ENCODE measurements at places on chromosomes 3 and 15. TPM values are rescaled to one million over a fixed set of nuclear protein-coding genes. Genes with fewer than 3 reads are reported as not detected.

DNA sequence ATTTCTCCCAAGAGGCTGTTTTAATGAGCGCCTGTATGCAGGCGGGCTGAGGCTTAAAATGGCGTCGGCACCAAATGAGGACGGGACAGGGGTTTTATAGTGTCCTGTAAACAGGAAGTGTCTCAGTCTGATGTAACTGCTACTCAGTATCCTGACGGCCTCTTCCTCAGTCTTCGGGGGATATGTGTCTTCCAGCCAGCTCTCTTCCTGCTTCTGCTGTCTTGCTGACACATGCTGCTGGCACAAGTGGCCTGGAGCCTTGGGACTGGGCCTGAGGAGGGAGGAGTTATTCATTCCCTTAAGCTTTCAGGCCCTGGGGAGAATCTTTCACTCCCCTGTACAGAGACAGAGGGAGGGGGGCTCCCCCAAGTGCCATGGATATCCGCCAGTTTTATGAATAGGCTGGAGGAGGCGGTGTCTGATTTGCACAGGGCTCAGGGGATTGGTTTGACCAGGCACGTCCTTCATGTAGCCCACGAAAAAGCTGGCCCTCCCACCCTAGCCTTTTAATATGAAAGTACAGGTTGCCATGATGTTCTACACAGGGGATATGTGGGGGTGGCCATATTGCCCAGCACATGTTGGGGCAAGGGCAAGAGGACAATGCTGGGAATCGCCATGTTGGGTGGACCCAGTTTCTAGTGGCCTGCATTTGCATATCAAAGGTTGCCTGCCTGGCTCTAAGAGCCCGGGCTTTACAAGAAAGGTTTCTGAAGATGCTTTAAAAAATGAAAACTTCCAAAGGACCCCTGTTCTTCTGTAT is 19.9 kb downstream of the NDUFB4 start:
- no peak for DNase-seq

- DNase-seq = no peak
Observed at GRCh38 chr15:48494631-48495030, 150.9 kb downstream of the FBN1 start.

DNA sequence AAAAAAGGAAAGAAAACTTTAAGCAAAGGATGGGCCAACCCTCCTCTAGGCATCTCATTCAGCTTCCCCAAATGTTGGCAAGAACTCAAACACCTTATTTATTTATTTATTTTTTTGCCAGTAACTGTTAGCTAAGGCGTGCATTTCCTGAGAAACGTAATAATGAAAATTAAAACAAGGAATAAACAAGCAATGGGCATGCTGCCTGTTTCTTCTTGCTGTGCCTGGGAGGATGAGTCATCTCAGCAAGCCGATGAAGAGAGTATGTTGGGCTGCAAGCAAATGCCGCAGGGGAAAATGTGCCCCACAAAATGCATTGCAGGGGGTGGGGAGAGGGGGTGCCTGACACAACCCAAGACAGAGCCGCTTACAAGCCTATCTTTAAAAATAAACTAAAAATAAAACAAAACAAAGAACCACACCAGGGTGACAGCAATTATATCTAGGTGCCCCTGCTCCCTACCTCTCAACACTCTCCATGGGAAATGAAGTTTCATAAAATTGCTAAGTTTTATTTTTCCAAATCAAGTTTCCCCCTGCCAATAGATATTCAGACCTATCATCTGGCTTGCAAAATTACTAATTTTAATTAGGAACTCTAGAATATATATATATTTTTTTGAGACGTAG is 40.3 kb downstream of the EIF4E3 start:
- no peak for DNase-seq

GRCh38 chr3:54296531-54296930 is 174.2 kb downstream of the CACNA2D3 start:
- no peak for DNase-seq

GRCh38 chr3:25153136-25153535 is 274.9 kb upstream of the RARB start:
- no peak for DNase-seq

DNA sequence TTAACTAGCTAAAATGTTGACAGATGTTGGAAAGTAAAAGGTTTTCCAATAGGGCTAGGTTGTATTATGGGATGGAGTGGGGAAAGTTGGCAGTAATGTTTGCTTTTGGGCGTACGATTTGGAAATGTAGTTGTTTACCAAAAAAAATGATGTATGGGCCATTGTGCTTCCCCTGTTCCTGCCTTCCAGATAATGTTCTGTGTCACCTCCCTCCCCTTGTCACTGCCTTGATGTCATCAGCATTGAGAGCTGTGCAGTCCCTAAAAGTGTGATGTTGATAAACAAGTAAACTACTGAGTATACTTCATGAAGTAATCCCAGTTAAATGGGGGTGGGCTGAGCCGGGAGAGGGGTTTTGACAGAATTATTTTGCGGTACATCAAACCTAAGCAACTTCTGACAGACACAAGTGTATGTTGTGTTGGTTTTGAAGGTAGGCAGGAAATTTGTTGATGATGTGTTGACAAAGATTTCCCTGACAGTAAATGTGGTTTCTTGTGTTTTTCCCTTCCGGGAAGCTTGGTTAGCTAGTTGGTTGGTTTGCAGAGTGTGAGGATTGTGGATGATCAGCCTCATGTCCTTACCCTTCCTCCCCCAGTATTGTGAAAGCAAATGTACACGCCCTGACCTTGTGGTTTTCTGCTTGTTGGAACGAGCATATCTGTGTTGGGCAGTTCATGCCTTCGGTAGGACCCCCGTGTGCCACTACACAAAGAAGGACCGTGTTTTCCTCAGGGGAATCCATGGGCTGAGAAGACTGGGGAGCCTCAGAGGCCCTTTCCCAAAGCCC is 87.3 kb downstream of the PGPEP1L start:
- no peak for DNase-seq

- DNase-seq = no peak
Observed at GRCh38 chr15:95687686-95688085, 642.8 kb upstream of the NR2F2 start.

Gene TRPM1
- total RNA-seq = not detected

Gene CTXN2
- total RNA-seq = not detected

Gene MEF2A
- total RNA-seq = 164 TPM

Gene BNC1
- total RNA-seq = 1.2 TPM

DNA sequence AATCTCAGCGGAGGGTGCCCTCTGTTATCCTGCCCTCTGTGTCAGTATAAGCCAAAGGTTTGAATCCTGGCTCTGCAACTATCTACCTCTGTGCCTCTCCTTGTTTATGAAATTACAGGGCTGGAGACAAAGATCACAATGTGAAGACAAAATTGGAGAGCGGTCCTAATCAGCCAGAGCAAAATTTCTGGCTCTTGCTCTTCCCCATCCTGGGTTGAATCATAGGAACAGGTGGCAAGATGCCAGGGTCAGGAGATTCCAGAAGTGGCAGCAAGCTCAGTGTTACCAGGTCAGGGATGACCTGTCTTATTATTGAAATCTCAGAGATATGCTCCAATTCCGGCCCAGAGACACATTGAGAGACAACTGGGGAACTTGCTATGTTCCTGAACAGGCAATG is 2.3 kb upstream of the CCR2 start:
- DNase-seq = no peak

Gene CADM2
- 1.8 TPM for total RNA-seq

GRCh38 chr3:123405021-123405420 is 43.9 kb downstream of the ADCY5 start:
- DNase-seq = no peak

DNA sequence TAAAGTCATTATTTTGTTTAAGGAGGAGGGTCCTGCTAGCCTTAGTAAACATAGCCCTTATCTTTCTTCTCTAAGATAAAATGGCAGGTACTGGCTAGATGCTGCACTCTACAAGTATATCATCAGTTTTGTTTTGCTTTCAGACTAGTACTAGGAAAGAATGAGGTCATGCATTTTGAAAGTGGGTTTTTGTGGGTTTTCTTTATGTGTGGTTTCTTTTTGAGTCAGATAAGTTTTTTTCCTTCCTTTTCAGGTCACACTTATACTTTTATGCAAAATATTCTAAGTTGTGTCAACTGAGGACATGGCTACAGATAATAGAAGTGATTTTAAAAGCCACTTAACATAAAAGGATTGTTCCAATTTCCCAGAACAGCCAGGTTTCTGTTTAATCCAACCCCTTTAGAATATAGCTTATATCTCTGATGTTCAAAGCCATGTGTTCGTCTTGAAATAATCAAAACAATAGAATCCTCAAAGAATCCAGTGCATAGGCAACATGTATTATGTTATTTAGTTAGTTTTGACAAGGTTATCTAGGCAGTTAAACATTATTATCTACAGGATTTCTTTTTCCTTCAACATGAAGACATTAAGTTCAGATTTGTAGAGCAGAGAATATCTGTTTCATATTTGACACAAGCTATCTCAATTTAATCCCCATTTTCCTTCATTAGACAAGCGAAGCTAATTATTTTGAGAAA is 406.2 kb downstream of the RBMS3 start:
- DNase-seq = no peak

Gene GPR27
- 0.54 TPM for total RNA-seq

Gene PIGBOS1
- total RNA-seq = 5.8 TPM

DNA sequence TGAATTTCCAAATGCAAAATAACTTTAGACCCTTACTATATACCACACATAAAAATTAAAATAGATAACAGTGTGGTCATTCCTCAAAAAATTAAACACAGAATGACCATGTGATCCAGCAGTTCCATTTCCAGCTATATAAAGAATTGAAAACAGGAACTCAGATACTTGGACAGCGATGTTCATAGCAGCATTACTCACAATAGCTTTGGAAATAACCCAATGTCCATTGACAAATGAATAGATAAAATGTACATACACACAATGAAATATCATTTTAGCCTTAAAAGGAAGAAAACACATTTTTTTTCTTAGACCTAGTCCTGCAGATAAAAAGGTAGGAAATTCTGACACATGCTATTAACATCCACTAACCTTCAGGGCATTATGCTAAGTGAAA is 26.7 kb downstream of the RAD51 start:
- DNase-seq = no peak

- DNase-seq = no peak
Observed at GRCh38 chr15:29097168-29097567, 172.5 kb downstream of the NSMCE3 start.

GRCh38 chr3:184334470-184335158 is 2.8 kb upstream of the FAM131A start:
- no peak for DNase-seq

DNA sequence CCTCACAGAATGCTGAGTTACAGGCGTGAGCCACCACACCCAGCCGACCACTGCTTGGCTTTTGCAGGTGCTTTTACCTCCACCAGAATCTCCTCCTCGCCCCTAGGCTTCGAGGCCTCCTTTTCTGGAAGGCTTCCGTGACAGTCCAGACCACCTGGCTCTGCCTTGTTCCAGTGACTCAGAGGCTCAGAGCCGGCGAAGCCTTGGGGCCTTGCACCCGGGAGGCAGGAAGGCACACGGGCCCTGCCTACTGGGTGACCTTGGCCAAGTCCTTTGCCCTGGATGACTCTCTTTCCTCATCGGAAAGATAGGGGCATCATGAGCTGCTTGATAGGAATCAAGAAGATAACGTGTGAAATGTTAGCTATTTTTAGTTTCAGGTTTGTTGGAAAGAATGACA is 31.3 kb upstream of the FURIN start:
- DNase-seq = no peak

- no peak for DNase-seq
Observed at GRCh38 chr3:5059782-5060181, 62.3 kb upstream of the ARL8B start.

GRCh38 chr3:125585595-125586223 is 9.6 kb downstream of the OSBPL11 start:
- DNase-seq = no peak

Measured in thoracic aorta (tissue), 2 donors.